ENCODE measurements at places on chromosomes 7 and 10. TPM values are rescaled to one million over a fixed set of nuclear protein-coding genes. Genes with fewer than 3 reads are reported as not detected.
A peak's percentile ranks its signal among the peaks of the same experiment; 100 is the strongest.

DNA sequence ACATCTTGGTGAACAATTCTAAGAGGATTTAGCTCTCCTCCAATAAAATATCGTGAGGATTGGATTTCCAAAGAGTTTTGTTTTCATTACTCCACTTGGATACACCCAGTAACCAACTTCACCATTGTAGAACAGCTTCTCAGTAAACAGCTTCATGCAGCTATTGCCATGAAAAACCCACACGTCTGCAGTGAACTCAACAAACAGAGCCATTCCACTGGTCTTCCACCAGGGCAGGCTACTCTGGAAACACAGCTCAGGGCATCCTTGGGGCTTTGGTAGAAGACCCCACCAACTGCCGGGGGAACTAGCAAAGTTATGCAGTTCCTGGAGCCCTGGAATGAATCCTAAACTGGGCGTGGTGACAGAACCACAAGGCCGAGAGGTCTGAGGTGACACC is 77.4 kb downstream of the CALN1 start:
- DNase-seq = no peak

DNA sequence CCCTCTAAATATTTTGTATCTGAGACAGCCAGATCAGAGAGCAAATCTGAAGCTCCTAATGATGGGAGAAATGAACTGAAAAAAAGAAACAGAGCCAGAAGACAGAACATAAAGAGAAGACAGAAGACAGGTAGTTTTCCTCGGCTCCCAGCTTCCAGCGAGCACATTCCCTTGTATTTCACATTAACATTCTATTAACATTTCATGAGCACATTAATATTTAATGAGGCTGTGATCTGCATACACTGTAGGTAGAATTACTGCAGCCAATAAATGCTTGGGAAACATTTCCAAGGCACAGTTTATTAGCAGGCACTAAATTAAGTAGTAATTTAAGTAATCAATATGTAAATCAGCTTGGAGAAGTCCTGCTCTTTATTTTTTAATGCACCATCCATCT is 349.9 kb downstream of the ELMO1 start:
- no peak for DNase-seq

DNA sequence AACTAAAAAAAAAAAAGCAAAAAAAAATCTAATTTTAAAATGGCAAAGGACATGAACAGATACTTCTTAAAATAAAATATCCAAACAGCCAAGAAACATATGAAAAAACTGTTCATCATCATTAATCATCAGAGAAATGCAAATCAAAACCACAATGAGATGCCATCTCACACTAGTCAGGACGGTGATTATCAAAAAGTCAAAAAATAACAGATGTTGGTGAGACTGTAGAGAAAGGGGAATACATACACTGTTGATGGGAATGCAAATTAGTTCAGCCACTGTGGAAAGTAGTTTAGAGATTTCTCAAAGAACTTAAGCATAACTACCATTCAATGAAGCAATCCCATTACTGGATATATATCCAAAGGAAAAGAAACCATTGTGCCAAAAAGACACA is 30.2 kb downstream of the COBL start:
- no peak for DNase-seq

GRCh38 chr7:107742678-107743566 is 1.0 kb upstream of the CBLL1 start:
- DNase-seq = peak; percentile 52

DNA sequence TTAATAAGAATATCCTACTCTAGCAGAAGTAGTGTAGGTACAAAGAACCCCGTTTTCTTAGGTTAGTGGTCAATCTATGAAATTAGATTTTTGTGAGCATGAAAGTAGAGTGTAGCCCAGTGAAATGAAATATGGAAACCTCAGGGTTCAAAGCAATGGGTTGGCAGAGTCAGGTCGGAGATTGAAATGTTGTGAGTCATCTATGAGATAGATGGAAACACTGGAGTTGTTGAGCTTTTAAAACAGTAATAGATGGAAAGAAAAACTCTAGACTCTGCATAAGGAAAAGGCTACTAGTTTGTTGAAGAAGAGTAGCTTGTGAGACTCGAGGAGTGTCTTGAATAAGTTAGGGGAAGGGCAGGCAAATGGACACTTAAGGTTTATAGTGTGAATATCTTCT is 251.9 kb downstream of the EXOC4 start:
- DNase-seq = no peak

Gene CTAGE6
- total RNA-seq = 2.4 TPM

Gene FGFBP3
- 1.2 TPM for total RNA-seq

Gene CALHM1
- not detected for total RNA-seq

DNA sequence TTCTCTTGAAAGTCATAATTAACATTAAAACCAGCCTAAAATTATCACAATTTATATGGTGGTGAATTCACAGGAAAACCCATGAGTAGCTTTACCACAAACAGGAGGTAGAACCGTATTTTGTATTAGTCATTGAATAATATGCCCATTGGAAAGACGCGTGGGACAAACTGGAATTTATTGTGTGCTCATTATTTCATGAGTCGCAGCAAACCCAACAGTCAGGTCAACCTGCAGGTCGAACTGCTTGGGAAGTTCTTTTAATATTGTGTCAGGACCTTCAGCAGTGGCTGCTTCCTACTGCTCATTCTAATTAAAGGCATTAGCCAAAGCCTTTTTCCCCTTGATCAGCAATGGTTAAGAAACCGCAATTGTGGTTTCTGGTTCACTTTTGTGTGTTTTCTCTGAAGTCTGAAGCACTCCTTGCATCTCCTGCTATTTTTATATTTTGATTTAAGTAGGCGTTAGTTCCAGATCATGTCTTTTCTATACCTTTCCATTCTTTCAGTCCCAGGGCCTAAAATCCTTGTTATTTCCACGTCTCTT is 100.1 kb downstream of the RAB11FIP2 start:
- DNase-seq = no peak

DNA sequence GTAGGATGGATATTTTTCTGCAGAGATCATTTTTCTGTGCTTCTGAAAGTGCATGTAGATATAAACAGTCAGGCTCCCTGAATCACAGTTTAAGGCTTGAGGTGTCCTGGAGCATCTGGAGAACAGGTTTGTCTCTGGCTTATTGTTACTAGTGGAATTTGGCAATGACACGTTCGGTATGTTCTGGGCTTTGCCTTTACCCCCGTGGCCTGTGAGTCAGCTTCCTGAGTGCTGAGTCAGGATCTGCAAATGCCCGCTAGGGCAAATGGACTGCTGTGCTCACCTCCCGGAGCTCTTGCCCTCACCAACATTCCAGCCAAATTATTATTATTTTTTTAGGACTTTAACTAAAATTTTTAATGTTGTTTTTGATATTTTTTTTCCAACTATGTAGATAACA is 192.5 kb upstream of the PRSS1 start:
- DNase-seq = peak; percentile 31

GRCh38 chr10:61733358-61733940 is 70.7 kb downstream of the CABCOCO1 start:
- peak; percentile 16 for DNase-seq

GRCh38 chr10:78217336-78217735 is 183.7 kb downstream of the RPS24 start:
- DNase-seq = no peak

GRCh38 chr10:33893506-33893905 is 559.0 kb upstream of the NRP1 start:
- no peak for DNase-seq

Gene NYAP1
- total RNA-seq = 0.29 TPM

DNA sequence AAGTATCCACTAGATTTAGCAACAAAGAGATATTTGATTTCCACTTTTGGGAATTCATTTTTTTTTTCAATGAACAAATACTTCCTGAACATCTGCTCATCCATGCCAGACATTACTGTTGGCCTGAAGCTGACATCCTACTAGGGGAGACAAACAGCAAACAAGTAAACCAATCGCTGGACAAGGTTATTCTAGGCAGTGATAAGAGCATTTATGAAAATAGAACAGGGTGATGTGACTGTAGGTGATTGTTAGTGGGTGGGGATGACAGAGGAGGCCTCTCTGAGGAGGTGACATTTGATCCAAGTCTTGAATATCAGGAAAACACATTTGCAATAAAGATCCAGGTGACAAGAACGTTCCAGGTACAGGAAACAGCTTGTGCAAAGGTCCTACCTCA is 89.1 kb upstream of the FAM180A start:
- DNase-seq = no peak

Gene PDK4
- 509 TPM for total RNA-seq

Gene NKX2-3
- total RNA-seq = not detected

Measured in uterus (tissue), 4 donors.